Lower lobe of right lung (tissue), 2 donors: ENCODE measurements at places on chromosomes 2 and 18.

- no peak for DNase-seq
Observed at GRCh38 chr18:74840492-74841167, 243.0 kb downstream of the ZNF407 start.

GRCh38 chr18:39994498-39994897, 1960.5 kb upstream of the PIK3C3 start:
- no peak for DNase-seq

DNA sequence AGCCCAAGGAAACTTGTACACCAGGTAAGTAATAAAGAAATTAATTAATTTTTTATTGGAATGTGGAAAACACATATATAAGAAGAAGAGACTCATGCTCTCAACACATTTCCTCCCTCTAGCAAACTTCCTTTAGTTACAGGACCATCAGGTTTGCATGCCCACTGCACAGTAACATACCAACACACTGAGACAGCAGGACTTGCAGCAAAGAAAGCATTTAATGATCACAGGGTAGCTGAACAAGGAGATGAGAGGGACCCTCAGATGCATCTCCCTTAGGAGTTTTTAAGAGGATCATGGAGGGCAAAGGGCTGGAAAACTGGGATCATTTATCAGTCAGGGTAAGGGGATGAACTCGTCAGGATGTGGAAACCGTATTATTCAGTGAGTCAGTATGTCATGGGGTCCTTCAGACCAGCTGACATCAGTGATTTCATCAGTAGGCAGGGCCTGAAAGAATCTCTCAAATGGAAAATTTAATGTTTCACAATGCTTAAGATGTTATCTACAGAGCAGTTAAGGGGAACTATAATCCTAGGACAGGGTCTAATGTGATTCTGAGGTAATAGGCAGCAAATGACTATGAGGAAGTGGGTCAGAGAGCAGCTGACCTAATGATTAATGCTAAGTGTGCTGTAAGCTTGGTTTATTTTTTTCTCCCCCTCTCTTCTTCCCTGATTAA, 193.8 kb upstream of the RND3 start:
- no peak for DNase-seq

DNA sequence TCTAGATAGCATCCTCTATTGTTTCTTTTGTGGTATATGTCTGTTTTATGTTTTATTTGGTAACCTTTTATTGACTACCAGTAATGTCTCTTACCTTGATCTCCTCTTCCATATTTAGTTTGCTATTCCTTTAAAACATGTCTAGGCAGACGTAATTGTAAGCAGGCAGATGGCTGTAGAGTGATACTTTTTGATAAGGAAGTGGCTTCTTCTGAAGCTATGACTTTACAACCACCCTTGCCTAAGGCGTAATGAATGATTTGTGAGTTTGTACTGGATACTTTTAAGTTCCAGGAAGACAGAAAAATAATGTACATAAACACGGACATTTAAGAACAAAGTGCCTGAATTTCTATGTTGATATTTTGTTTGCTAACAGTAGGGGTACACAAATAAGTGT, 85.6 kb downstream of the ZNF804A start:
- no peak for DNase-seq

DNA sequence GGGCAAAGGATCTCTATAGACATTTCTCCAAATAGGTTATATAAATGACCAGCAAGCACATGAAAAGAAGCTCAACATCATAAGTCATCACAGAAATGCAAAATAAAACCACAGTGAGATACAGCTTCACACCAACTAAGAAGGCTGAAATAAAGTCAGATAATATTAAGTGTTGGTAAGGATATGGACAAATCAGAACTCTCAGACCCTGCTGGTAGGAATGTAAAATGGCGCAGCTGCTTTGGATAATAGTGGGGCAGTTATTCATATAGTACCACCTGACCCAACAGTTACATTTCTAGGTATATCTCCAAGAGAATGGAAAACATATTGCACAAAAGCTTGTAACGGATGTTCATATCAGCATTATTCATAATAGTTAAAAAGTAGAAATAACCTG, 14.0 kb downstream of the EPB41L5 start:
- DNase-seq = no peak

- DNase-seq = no peak
Observed at GRCh38 chr2:163852616-163853015, 116.8 kb upstream of the FIGN start.

DNA sequence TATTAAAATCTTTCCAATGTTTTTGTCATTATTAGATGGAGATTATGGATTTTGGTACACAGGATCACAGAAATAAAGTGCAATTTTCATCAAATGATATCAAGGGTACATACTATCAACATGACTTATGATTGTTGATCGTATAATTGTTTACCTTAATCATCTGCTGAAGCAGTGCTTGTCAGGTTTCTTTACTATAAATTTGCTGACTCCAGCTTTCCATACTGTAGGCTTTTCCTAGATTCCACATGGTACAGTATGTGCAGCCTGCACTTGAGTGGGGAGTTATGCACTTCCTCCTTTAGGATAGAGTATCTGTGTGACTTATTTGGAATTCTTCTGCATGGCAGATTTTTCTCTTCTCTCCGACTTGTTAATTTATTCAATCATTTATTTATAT, 187.6 kb upstream of the DPP10 start:
- no peak for DNase-seq

DNA sequence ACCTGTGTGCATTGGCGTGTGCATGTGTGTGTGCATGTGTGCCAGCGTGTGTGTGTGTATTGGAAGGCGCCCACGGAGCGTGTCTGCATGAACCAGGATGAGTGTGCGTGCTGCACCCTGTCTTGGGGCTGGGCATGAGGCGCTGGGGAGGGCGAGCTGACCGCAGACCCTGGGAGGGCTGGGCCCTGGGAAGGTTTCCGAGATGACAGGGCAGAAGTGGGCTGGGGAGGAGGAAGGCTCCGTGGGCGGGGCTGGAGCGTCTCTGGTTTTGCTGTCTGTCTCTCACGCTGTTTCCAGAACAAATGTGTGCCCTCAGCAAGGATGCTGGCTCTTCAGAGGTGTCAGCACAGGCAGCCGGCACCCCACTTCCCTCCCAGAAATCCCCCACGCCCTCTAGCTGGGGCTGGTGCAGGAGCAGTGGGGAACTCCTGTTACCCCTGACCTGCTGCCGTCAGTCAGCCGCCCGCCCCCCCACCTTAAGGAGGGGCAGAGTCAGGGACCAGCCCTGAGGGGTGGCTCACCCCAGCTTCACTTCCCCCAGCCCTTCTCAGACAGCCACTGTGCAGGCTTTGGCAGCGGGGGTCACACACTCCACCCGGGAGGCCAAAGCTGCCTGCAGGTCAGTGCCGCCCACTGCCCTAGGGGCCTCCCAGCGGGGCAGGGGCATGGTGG, at the start of gene GPR35:
Gene GPR35 (plus strand): TSS at position 531 of the 672 bp plus-strand sequence. CDS start 4,473 bp downstream, outside the sequence.
- peak; percentile 80 for DNase-seq

DNA sequence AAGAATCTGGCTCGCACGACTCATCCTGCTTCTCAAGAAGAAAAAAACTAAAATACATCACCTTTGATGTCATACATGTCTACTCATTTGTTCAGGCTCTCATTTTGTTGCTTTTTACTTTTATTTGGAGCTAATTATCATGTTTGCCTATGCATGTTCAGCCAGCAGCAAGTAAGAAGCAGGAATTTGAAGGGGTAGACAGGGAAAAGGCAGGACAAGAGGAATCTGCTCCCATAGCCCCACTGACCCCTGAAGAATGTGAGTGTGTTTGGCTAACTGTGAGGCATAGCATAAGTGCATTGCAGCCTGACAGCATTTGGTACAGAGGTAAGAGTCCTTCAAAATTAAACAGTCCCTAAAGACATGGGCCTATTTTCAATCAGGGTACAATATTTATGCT, 72.7 kb downstream of the NYAP2 start:
- no peak for DNase-seq

GRCh38 chr2:193446967-193447366, 1252.2 kb upstream of the TMEFF2 start:
- DNase-seq = no peak

DNA sequence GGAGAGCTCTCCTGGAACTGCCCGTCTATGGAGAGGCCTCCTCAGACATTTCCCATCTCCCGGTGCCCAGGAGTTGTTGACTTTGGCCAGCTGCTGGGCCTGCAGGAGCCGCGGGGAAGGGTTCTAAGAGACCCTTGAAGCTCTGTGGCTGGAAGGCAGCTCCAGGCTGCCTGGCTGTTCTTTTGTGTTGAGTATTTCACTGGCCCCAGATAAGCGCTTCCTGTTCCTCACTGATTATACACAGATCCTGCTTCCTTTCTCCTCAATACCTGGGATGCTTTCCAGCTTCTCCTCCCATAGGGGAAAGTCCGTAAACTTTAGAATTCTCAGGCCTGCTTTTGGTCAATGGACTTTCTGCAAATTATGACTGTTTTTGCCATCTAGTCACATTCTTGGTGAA, 57.8 kb downstream of the TGOLN2 start:
- no peak for DNase-seq

- no peak for DNase-seq
Observed at GRCh38 chr2:49248506-49248905, 94.2 kb upstream of the FSHR start.

DNA sequence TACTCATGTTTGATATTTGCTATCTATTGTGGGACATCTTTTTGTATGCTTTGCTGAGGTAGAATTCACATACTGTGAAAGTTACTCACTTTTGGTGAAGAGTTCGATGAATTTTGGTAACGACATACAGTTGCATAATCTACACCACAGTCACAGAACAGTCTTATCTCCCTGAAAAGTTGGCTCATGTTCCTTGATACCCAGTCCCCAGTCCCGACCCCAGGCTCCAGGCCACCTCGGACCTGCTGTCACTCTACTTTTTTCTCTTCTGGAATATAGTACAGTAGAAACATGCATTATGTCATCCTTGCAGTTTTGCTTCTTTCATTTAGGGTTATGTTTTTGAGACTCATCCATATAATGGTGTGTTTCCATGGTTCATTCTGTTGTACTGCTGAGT, 191.7 kb downstream of the FAM210A start:
- DNase-seq = no peak

- DNase-seq = no peak
Observed at GRCh38 chr2:191222507-191222906, 22.7 kb upstream of the MYO1B start.

DNA sequence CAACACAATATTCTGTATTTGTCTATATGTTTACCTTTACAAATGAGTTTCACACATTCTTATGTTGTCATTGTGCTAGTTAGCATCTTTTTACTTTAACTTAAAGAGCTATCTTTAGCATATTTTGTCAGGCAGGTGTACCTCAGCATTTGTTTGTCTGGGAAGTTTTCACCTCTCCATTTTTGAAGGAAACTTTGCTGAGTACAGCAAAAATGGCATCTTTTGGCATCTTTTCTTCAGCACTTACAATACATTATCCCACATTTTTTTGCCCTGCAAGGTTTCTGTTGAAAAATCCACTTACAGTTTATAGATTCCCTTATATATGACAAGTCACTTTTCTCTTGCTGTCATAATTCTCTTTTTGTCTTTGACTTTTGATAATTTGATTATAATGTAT, 171.3 kb upstream of the XIRP2 start:
- DNase-seq = no peak

GRCh38 chr18:31156821-31157763, 5.6 kb downstream of the DSC1 start:
- no peak for DNase-seq

DNA sequence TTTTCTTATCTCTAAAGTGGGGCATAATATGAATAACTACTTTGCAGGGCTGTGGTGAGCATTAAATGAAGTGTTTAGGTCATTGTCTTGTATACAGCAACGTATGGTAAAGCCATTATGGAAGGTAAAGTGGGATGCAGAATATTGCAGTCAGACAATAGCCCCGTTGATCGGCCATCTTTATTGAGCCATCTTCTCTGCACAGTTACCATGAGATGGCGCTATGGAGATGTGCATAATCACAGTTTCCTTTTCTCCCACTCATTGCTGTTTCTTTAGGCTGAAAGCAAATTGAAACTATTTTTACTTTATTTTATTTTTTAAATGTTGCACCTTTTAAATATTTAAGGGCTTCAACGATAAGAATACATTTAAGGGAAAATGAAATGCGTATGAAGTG, 108.9 kb downstream of the THSD7B start:
- DNase-seq = no peak

DNA sequence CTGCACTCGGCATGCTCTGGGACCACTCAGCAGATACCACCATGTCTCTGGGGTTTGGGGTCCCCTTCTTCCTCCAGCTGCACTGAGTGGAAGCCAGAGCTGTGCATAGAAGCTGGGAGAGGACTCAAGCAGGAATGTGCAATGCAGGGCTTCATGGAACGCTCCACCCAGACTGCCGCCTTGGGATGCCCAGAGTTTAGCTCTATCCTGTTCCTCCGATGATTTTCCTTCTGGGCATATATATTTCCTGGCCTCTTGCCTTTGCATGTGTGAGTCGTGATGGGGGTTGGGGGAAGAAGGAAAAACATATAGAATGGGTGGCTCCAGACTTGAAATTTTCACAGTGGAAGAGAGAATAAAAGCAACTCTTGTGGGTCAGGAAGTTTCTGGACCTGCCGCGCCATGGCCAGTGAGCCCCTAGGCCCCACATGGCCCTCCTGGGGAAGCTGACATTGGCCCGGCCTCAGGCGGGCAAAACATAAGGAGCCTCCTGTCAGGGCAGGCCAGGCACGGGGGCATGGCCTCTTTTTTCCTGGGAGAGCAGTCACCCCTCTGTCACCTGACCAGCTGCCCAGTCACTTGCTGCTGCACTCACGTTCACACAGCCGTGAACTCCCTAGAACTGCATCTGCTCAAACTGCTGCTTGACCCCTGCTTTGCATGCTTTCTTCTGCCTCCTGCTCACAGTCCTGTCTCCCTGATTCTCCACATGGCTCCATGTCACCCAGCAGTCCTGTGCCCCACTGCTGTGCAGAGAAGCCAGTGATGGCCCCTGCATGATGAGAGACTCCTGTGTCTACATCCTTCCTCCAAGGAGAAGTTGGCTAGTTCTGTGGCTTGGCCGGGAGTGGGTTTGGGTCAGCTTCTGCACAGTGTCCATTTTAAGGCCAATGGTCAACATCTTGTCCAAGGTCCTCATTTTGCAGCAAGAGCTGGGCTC, 197.8 kb downstream of the CTIF start:
- no peak for DNase-seq
